ENCODE measurements at places on chromosomes 4 and X.

DNA sequence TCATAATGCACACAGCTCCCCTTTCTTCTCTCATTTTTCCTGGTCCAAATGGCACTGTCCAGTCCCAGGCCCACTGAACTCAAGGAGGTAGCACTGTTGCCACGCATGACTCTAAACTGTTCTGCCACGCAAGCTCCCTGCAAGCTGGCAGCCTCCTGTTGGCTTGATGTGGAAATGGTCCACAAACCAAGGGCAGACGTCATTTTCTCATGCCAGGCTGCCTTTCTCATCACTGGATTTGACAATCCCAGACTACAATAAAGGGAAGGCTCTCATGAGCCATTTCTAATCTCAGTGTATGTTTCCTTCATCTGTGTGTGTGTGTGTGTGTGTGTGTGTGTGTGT, 22.4 kb downstream of the OTOP1 start:
- DNase-seq, result no peak

GRCh38 chr4:158613046-158613445, 58.6 kb downstream of the C4orf46 start:
- no peak for DNase-seq

GRCh38 chr4:186657764-186658163, 65.9 kb downstream of the FAT1 start:
- no peak for DNase-seq

DNA sequence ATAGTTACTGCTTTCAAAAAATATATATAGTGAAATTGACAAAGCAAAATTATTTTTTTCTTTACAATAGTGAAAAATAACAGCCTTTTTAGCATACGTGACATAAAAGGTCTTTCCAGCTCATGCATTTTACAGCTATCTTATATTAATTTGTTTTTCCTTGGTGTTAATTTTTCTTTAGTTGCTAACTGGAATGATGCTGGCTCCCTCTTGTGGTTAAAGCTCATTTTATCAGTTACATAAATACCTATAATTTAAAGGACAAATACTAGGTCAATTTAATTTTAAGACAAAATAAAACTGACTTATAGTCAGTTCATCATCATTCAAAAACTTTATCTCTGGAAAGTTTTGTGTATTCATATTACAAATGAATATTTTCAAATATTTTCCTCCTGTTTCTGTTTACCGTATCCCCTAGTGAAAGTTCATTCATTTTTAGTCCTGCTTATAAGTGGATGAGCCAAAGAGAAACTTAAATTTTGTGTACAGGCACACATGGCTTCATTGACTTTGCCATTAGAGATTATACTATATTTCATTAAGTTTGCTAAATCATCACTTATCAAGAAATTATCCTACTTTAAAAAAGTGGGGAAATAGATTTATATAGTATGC, 9.9 kb upstream of the ANAPC4 start:
- no peak for DNase-seq

GRCh38 chr4:96833831-96834230, 993.9 kb downstream of the PDHA2 start:
- DNase-seq, result no peak

Measured in effector CD4-positive, alpha-beta T cell (primary cell).